CD4-positive, alpha-beta T cell (primary cell): ENCODE measurements at places on chromosomes 2 and 18.

DNA sequence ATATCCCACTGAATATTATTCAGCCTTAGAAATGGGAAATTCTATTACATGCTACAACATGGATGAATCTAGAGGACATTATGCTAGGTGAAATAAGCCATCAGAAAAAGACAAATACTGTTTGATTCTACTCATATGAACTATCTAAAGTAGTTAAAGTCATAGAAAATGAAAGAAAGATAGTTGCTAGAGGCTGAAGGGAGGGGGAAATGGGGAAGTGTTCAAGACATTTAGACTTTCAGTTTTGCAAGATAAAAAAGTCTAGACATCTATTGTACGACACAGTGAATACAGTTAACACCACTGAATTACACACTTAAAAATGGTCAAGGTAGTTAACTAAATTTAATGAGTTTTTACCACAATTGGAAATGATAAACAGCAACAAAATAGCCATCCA, 835.9 kb upstream of the CHAC2 start:
- DNase-seq = no peak

DNA sequence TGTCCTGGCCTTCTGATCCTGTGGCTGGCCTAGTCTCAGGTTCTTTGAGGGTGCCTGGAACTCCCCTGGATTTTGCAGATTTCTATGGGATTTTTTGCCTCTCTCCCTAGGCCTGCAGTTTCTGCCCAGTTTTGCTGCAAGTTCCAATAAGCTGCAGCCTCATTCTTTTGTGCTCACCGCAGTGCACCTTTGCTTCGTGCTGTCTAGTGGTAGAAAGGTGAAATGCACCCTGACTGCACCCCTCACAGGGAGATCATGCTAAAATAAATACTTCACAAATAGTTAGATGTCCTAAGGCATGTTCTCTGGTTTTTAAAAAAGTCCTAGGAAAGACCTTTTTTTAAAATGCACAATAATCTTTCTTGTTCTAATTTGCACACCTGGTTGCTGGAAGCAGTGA, 72.5 kb downstream of the GNAL start:
- no peak for DNase-seq

DNA sequence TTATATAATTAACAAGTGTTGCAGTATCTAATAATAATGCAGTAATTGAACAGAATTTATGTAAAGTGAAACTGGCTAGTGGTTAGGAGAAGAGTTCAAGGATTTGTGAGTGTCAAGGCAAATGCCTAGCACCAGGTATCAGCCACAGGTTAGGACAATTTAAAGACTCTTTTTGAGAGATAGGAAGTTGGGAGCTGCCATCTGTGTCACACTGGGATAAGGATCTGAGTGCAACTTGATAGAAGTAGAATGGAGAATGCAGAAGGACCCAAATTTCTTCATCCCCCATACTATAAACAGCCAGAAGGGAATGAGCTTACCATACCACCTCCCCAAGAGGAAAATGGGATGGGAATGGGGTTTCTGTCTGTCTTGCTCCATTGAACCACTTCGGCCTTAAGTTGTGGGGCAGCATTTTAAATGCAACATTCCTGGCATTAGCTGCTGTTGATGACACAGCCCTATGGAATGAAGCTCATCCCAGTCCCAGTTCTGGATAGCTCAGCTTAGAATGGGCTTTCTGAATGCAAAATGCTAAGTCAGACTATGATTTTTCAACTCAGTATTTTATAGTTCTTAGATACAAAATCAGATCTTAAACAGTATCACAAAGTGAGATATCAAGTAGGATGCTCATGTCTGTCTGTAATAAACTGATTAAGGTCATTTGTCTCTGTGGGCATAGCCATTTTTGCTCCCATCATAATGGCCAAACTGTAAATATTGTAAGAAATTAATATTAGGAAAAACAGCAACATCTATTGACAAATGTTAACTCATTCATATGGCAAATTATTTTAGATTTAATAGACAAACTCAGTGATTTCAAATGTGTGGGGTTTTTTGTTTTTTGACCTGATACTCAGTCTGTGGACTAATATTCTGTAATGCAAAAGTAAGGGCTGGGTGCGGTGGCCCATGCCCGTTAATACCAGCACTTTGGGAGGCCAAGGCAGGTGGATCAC, 44.0 kb downstream of the GPR155 start:
- no peak for DNase-seq

GRCh38 chr2:71223767-71224333, 3.1 kb downstream of the PAIP2B start:
- DNase-seq = no peak

DNA sequence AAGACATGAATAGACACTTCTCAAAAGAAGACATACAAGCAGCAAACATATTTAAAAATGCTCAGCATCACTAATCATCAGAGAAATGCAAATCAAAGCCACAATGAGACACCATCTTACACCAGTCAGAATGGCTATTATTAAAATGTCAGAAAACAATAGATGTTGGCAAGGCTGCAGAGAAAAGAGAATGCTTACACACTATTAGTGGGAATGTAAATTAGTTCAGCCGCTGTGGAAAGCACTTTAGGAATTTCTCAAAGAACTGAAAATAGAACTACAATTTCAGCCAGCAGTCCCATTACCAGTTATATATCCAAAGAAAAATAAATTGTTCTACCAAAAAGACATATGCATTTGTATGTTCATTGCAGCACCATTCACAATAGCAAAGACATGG, 61.7 kb downstream of the STRADB start:
- no peak for DNase-seq

DNA sequence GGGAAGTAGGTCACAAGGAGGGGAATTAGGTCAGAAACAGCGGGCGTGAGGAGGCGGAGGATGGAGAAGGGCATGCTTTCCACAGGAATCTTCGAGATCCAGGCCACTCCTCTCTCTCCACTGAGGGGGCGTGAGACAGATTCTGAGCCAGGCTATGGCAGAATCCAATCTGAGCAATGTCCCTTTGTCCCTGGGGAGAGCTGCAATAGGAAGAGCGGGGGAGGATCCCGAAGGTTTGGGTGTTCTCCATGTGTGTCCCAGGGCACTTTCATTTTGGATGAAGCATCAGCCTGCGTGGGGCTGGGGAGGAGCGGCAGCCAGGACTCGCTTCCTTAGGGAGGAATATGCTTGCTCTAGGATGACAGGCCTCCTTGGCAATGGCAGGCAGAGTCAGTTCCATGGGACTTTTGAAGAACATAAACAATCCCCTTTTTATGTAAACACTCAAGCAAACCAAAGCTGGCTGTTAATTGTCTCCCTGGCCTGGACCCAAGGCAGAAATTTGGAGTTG, 84.0 kb downstream of the LIPG start:
- no peak for DNase-seq

DNA sequence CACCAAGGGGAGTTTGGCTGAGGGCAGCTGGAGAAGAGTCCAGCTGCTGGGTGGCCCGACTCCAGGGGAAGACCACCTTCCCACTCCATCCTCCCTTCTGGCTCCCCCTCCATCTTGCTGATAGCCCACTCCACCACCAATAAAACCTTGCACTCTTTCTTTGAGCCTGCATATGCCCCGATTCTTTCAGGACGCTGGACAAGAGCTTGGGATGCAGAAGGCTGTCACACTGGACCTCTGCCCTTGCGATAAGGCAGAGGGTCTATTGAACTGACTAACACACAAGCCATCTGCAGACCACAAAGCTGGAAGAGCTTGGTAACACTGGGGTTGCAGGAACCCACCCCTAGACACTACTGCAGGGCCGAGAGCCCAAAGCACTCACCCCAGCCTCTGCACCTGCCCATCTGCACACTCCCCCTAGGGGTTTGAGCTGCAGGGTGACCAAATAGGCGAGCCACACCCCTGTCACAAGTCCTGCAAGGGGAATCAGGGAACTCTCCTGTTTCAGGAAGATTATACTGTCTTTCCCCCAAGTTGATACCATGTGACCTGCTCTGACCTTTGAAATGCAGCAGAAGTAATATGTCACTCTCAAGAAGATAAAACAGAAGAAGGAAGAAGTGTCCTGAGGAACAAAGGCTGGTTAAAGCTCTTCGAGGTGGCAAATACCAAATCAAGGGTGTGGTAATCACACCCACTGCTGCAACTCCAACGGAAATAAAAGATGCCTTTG, 70.5 kb downstream of the SMAD4 start:
- DNase-seq = no peak

DNA sequence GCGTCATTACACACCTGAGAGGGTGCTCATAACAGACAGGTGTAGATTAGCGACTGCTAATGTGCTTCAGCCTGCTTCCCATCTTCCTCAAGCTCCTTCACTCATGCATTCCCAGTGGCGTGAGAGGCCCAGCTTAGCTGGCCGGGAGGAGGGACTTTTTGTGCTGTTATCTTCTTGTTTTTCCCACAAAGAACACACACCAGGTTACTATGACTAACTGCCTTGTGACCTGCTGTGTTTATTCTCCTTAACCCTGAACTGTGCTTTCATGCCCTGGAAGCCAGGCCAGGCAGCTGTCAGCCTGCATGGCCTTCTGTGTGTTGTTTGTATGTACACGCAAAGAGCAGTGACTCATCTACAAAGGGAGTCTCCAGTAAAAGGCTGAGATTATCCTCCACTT, 143.8 kb downstream of the PIEZO2 start:
- no peak for DNase-seq

DNA sequence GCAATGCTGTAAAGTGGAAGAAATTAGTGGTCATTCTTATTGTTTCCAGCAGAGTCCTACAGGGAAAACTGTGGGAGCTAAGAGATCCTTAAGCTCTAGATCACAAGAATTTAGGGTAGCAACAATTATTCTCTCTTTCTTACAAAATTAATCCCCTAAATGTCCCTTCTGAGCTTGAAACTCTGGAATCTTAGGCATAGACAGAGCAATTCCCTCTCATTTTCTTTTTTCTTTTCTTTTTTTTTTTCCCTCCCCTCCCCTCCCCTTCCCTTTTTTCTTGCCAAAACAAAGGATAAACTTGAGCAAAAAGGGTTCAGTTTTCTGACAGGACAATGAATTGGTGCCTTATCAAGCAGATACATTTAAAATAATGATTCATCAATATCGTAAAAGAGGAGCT, 441.0 kb downstream of the DSC3 start:
- DNase-seq = no peak

DNA sequence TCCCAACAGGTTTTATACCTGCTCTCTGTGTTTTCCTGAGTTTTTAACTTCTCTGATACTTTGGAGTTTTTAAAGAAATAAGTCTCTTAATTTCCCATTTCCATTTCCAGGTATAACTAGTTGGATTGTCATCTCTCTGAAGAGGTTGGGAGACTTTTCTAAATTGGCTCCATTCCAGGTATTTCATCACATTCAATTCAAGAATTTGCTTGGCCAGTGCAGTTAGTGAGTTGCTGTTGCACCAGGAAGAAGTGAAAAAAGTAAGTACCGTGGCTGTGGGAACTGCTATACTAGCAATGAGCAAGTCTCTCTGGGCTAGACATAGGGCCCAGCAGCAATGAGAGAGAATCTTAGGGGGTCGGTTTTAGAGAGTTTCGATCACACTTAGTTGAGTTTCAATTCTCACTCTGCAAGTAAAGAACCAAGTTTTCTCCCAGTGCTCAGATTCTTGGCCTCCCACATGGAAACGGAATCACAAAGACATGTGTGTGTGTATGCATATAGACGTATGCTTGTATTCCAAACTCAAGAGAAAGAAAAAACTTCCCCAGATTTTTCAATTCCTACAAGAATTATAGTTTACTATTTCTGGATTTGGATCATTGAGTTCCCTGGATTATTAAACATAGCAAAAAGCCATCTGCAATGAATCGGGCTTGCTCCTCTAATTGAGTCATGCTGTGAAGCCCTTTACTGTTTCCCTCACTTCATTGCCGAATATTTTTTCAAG, 894.4 kb downstream of the BCL11A start:
- no peak for DNase-seq

- DNase-seq = no peak
These were observed 191.4 kb upstream of the TMEM200C start for GRCh38 chr18:6086731-6087130.

DNA sequence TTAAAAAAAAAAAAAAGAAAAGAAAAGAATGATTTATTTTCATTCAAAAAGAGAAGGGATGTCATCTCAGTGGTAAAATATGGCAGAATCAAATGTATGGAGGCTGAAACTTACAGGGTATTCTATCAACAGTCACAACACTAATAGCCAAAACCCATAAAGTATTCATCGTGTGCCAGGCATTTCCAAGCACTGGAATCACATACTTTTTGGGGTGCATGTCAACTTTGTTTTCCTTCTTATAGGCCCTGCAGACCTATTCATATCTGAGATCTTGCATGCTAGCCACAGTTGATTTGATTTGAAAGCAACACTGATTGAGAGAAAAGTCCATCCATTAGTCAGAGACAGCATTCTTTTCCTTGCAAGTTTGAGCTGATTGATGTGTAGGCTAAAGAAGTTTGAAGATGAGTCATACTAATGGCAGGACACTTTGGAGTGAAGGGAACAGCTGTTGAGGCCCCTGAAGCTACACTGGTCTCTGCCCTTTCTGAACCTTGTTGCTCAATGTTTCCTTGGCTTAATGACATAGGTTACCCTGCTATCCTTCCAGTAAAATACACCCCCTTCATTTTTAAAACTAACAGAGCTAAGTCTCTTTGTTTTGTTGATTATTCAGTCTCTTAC, 22.0 kb downstream of the KATNAL2 start:
- no peak for DNase-seq

DNA sequence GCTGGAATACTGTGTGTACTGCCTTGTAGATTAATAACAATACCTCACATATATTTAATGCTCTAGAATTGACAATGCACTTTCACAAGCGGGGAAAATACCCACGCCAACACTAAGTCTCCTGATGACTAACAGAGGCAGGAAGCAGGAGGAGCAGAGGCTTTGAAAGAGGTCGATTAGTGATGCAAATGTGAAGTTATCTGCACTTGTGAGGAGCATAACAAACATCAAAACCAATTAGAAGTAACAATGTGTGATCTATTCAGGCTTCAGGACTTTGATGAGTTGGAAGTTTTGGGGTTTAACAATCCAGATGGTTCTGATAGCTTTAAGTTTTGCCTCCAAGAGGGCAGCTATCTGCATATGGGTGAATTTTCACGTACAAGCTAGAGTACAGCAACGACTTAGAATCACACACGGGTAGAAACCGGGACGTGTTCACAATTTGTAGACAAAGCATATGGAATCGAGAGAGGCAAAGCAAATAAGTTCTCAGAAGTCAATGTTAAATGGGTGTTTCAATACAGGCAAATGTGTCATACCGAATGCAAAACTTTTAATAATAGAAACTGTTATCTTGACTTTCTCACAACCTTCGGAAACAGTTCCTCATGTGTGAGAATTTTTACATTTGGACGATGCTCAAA, 114.5 kb downstream of the METTL8 start:
- DNase-seq = no peak

DNA sequence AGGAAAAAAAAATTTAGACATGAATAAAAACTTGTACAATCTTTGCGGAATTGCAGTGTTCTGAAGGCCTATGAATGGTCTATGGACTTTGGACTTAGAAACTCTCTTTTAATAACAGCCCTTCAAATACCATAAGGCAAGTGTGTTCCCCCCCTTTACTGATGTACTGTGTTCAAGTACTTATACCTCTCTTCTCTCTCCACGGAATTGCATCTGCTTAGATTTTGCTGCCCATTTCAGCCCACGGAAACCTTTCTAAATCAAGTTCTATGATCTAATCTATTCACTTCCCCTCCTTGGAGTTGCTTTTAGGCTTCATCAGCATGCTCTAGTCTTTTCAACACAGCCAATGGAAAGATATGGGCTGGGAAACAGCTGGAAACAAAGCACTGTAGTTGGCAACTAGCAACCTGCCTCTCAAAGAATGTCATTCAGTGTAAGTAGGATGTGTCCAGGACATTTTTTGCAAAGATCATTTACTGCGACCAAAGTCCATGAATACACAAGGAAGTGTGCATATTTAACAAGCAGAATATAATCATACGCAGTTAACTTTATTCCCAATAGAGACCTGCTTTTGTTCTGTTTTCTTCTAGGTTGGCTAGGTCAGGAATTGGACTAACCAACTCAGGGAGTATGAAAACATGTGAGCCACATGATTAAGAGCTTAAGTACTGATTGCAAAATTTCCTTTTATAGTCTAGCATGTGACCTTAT, 58.0 kb downstream of the SLC40A1 start:
- DNase-seq = no peak
